ENCODE measurements at places on chromosomes 2 and 18. TPM values are rescaled to one million over a fixed set of nuclear protein-coding genes. Genes with fewer than 3 reads are reported as not detected.

DNA sequence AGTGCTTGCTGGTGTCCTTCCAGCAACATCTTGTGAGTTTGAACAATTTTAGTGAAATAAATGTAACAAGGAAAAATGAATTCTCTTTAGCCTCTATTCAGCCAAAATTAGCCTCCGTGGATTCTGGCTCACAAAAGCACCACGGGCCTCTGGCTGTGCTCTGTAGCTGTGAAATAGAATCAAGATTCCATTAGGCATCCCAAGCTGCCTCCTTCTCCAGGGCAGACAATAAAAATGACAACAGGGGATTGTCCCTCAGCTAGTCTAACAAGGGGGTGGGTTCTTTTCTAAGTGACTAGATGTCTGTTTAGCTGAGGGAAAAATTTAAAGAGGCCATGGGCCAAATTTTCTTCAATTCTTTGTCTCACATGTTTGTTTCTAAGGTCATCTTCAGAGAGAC, 254.7 kb upstream of the FIGN start:
- no peak for DNase-seq

DNA sequence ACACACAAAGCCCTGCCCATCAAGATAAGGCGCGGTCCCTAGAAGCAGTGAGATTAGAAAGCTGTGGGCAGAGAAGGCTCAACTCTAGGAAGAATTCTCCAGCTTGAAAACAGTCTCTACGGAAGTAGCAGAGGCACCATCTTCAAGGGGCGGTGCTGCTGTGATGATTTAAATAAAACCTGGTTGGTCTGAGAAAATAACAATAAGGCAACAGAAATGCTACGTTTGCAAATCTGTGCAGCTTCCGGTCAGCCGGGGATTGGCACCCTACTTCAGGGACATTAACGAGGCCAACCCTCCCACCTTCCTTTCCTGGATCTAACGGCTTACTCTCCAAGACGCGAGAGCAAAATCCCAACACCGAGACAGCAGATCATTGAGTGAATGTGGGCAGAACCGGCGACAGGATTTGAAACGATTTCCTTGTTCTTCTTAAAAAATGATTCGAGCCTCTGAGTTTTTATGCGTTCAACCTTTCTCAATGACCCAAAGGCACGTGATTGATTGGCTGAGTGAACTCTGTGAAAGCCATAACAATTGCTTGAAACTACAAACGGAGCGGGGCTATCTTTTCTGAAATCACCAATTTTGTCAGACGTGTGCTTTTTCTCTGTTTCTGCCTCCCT, 93.7 kb upstream of the ZNF516 start:
- peak; percentile 36 for DNase-seq

- DNase-seq = peak; percentile 94
Measured at GRCh38 chr18:658001-658946, 821 bp downstream of the TYMS start.

DNA sequence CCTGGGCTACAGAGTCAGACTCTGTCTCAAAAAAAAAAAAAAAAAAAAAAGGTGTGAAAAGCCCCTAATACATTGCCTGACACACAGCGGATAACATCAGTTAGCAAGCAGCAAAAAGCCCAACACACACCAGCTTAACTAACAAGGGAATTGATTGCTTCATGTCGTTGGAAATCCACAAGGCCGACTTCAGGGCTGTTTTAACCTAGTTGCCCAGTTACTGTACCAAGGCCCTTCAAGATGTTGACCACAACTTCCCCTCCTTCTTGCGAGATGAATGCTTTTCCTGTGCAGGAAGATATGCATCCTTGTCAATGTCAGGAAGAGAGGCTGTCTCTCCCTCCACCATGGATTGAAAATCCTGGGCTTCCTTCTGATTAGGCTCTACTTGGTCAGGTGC, 202.9 kb downstream of the MIB1 start:
- no peak for DNase-seq

GRCh38 chr2:133204421-133204820, 363.8 kb downstream of the NCKAP5 start:
- DNase-seq = no peak

DNA sequence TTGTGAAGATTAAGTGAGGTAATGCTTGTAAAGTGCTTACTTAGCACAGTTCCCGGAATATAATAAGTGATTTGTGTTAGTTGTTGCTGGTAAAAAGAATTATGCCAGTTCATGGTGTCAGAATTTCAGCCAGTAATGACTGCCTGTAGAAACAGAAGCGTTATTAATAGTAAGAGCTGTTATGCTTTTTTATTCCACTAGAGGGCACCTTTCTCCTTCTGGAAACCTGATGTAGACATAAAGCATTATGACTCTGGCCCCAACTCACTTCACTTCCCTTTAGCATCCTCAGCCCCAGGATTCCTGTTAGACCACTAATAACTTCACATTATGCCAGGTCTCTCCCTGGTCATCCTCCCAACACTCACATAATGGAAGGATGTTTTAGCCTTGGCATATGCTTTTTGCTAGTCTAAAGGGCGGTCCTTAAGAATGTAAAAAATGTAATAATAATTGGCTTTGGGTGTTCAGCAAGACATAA, 34.9 kb downstream of the C18orf54 start:
- peak; percentile 63 for DNase-seq

TXNDC2 gene
- polyA plus RNA-seq = not detected

All from GM23248 (cell line).